ENCODE measurements at places on chromosomes 5 and 9.

GRCh38 chr9:23741351-23741750, 84.7 kb downstream of the ELAVL2 start:
- DNase-seq, result no peak

- no peak for DNase-seq
Measured at GRCh38 chr5:110702300-110702699, 24.2 kb downstream of the TMEM232 start.

DNA sequence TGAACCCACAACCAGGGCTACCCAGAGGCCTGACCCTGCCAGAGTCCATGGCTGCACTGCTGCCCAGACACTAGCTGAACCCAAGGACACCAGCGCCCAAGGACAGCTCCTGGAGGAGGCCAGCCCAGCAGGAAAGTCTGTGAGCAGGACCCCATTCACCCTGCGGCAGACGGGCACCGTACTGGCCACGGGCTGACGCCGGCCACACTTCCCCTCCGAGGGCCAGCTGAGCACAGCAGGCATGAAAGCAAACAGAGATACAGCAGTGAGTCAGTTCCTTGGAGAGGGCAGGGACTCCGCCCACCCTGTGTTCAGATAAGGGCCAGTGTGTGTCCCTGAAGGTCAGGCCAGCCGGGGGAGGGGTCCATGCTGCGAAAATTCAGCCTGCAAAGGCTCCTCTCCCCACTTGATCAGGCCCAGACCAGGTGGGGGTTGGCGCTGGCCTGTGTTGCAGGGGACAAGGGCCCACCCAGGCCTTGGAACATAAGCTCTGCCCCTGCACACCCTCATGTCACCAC, 3.2 kb downstream of the RNF208 start:
- DNase-seq, result peak; percentile 52

- DNase-seq, result no peak
Measured at GRCh38 chr5:125409234-125409860, 662.9 kb upstream of the ZNF608 start.

DNA sequence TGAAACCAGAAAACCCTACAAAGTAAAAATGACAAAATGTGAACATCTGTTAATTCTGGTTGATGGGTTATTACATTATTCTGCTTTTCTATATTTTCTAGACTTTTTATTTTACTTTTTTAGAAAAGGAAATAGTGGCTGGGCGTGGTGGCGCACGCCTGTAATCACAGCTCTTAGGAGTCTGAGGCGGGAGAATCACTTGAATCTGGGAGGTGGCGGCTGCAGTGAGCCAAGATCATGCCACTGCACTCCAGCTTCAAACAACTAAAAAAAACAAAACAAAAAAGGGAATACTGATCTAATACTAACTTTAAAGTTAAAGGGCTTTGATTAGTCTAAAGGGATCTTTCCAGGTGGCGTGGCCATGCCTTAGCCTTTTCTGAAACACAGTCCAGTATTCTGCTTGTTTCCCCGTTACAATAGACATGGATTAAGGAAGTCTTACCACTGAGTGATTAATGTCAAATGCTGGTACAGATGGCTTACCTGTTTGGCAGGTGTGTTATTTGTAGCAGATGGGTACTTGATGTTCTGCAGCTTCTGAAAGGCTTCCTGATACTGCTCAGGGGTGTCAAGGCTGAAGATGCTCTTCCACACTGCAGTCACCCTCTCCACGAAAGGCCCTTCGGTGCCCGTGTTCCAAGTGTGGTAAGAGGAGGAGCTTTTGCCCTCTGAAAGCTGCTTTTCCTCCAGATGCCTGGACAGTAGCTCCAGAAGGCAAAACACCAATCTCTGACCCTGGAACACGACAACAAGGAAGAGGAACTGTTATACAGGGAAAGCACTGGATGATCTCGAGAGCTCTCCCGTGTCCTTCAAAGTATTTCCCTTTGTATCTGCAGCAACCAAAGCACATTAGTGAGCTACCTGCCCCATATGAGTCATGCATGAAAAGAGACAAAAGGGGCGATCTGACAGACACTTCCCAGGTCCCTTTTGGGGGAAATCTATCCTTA, 37.5 kb downstream of the CNOT8 start:
- no peak for DNase-seq

DNA sequence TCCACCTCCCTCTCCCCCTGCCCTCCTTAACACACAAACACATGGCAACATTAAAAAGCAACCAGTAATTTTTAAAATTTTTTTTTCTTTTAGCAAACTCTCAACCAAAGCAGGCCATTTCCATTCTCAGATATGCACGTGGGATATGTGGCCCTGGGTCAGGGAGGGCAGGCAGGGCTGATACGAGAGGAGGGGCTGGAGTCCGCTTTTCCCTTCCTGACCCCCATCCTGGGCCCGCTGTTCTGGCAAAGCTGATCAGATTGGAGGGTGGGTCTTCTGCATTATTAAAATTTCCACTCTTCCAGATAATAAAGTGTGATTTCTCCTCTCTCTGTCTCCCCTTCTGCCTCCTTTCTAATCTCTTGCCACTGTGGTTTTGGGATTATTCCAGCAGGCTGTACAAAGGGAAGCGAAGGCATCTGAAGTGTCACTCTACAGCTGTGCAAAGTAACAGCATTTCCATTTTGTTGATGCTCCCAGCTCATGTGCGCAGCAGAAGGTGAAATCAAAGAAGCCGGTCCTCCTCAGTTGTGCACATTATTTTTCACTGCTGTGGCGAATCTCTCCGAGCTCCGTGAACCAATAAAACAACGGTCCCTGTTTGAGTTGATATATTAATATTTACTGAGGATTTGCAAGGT, 12.0 kb downstream of the IRX1 start:
- DNase-seq, result no peak

- DNase-seq, result no peak
Measured at GRCh38 chr5:389891-390622, 52.9 kb upstream of the EXOC3 start.

- no peak for DNase-seq
Measured at GRCh38 chr5:125492977-125493376, 746.5 kb upstream of the ZNF608 start.

- DNase-seq, result no peak
Measured at GRCh38 chr9:4714266-4715016, 26.6 kb downstream of the AK3 start.

DNA sequence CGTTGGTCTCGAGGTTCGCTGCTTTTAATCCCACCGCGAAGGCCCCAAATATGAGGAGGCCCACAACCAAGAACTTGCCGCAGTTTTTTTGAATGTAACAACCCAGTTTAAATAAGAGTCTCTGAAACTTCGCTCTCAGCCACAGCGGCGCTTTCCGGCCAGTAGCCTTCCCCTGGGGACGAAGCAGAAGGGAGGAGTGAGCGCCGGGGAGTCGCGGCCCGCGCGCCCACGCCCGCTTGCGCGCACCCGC, 10.4 kb downstream of the PTCH1 start:
- no peak for DNase-seq

GRCh38 chr9:82184524-82184923, 196.0 kb downstream of the SPATA31D1 start:
- DNase-seq, result no peak

GRCh38 chr5:158812408-158812807, 287.3 kb downstream of the EBF1 start:
- peak; percentile 10 for DNase-seq

DNA sequence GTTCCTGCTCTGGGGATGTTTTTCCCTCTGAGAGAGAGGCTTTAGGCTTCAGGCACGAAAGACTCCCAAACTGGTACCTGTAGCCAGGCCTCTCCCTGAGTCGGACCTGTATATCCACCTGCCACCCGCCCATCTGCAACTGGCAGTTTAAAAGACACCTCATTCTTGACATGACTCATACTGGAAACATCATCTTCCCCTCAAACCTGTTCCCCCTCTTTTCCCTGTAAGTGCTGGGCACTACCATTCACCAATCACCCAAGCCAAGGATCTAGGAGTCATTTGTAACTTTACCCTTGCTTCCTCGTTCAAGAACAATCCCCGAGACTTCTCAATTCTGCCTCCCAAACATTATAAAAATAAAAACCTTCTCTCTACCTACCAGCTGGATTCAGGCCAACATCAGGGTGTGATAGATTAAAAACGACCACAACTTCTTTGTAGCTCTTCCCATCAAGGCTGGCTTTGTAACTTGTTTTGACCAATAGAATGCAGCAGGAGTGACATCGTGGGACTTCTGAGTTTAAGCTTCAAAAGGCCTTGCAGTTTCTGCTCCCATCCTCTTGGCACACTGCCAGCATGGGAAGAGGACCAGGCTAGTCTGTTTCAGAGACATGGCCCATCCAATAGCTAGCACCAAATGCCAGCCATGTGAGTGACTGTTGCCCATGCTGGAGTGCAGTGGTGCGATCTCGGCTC, 1.8 kb upstream of the WDR31 start:
- DNase-seq, result no peak

DNA sequence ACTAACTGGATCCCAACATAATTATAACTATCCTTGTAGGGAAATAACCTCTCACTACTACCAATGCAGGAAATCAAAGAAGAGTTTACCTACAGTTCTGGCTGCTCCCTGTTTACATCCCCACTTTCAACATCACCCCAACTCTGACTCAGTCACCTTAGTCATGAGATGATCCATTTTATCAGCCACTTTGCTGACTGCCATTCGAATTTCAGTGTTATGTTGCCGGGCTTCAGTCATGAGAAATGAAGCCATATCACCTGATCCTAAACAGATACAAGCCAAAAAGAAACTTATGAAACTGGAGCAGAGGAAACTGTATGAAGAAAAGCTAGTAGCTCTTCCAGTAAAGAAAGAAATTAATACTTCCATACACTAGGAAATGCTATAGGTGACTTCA, 33.7 kb downstream of the SLC31A2 start:
- no peak for DNase-seq

DNA sequence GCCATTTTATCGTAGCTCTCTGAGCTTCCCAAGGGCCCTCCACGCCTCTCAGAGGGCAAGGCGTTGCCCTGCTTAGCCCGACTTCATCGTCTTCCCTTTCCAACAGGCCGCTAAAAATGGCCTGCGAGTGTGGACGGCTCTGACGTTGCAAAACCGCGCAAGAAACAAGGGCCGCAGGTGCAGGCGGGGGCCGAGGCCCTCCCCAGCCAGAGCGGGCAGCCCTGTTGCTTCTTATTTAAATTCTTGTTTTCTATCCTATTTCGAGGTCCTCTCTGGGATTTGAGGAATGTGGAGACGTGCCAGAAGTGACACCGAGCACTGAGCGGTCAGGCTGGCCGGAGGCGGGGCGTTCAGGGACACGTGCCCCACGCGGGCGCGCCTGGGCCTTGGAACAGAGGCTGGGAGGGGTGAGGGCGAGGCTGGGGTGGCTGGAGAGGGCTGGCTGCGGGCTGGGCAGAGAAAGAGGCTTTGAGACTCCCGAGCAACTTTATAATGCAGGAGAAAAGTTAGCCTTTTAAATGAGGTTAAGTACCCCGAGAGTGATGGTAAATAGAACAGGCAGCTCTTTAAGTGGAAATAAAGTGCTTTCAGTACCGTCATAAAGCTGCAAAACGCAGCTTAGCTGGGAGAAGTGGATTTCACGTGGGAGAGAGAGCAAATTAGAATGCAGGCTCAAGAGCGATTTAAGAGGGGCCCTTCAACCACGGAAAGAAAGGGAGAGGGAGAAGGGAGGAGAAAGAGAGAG, 243.6 kb downstream of the AUH start:
- peak; percentile 83 for DNase-seq

DNA sequence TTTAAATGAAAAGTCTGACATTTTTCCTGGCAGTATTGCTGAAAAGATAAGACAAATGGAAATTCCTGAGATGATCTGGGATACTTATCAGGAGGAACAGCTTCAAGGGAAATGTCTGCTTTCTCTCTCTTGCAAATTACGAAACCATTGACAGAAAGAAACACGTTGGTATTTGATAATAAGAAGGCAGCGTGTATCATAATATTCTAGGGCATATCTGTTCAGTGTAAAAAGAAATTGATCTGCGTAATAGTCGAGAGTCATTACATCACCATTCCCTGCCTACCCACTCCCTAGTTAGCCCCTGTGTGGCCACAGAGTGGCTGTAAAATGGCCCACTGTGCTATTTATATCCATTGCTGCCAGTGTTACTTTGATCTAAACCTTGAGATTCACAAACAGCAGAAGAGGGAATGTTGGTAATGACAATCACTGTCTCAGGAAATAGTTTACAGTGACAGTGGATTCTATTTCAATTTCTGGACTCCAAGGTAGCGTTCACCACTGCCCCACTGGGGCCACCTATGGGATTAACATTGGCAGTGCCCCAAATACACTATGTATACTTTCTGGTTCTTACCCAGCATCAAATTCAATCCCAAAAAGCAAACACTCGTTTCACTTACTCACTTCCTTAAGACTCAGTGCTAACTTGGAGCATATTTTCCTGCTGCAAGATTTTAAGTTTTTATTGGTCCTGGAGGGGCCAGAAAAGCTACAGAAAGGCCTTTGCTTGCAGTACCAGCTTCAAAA, 133.4 kb upstream of the GAS1 start:
- DNase-seq, result no peak

DNA sequence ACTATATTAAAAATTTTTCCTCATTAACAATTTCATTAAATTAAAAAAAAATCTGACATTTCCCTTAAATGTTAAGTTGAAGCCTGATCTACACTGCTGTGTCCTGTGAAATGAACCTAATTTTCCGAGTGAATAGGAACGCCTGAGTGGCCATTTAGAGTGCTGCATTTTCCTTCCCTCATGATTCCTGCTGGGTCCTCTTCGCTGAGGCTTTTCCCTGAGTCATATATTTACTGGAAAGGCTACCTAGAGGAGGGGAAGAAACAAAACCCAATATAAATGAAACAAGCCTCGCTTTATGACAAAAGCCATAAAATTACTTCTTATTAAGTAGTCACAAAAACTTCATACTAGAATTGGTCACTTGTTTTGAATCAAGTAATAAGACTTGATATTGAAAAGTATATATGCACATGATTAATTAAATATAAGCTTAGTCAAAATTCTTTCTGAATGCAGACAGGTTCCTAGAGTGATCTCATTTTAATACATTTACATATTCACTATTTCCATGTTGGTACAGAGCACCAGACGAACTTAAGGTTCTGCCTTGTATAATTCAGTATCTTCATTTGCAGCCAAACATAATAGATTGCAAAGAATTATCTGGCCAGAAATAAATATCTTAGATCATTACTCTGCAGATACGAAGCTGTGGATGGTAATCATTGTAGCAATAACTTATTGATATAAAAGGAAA, 6.3 kb upstream of the ISCA1 start:
- no peak for DNase-seq

DNA sequence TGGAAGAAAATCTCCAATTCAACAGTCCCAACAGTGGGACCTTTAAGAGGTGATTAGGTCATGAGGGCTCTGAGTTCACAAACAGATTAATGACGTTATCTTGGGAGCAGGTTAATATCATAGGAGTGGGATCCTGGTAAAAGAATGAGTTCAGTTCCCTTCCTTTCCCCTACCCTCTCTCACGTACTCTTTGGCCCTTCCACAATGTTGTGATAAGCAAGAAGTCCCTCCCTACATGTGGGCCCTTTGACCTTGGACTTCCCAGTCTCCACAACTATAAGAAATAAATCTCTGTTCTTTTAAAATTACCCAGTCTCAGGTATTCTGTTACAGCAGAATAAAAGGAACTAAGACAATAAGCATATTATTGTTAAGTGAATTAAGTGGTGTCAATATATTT, 37.8 kb downstream of the SLC38A9 start:
- DNase-seq, result no peak

GRCh38 chr9:116070256-116070914, 83.2 kb upstream of the PAPPA start:
- DNase-seq, result no peak

GRCh38 chr5:8839361-8840055, 706.4 kb downstream of the SEMA5A start:
- no peak for DNase-seq

Data from mucosa of gallbladder (tissue), 1 donor.